ENCODE measurements at places on chromosomes 12 and 14.

DNA sequence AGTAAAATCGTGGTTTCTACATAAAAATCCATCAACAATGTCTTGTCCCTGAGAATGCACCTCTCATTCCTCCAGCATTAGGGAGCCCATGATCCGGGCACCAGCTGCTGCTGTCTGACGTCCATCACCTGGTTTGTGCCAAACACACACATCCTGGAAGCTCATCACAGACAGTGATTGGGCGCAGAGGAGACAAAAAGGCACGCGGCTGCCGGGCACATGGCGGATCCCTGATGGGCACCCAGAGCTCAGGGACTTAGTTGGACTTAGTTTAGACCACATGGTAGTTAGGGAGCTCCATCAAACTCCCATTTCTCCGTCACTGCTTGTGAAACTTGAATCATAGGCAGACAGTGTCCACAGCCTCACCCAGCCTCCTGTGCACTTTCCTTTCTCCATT is 1059.3 kb downstream of the TMEM121 start:
- DNase-seq, result no peak

GRCh38 chr12:65673156-65673690 is 151.1 kb upstream of the HMGA2 start:
- DNase-seq, result no peak

DNA sequence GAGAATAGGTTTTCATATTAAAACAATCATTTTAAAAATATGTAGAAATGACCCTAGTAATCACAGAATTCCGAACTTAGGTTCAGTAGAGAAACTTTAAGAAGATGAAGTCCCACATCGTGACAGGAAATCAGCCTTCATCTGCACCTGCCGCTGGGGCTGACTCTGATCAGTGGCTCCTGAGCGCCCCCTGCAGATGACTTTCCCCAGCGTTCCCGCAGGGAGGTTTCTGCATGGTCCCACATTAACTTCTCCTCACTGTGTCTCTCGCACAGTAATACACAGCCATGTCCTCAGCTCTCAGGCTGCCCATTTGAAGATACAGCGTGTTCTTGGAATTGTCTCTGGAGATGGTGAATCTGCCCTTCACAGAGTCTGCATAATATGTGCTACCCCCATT is 1131.1 kb downstream of the TMEM121 start:
- DNase-seq, result peak; percentile 45

DNA sequence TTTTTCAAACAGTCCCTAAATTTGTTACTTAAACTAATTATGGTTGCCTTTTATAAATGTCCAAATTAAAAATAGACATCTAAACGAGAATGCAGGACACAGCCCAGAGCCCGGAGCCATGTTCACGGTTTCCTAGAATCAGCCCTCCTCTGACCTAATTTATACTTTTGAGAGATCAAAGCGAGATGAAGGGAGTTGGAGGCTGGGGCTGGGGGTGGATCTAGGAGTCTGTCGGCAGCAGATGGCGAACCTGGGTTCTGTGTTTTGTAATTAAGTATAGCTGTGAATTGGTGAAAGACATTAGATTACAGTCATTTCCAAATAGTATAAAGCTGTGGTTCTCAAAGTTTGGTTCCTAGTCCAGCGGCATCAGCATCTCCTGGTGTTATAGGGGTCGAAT is 210.1 kb downstream of the SLC41A2 start:
- DNase-seq, result no peak

GRCh38 chr12:47095446-47096236 is 15.9 kb upstream of the AMIGO2 start:
- no peak for DNase-seq

GRCh38 chr14:69629225-69630127 is 18.1 kb downstream of the SUSD6 start:
- no peak for DNase-seq

DNA sequence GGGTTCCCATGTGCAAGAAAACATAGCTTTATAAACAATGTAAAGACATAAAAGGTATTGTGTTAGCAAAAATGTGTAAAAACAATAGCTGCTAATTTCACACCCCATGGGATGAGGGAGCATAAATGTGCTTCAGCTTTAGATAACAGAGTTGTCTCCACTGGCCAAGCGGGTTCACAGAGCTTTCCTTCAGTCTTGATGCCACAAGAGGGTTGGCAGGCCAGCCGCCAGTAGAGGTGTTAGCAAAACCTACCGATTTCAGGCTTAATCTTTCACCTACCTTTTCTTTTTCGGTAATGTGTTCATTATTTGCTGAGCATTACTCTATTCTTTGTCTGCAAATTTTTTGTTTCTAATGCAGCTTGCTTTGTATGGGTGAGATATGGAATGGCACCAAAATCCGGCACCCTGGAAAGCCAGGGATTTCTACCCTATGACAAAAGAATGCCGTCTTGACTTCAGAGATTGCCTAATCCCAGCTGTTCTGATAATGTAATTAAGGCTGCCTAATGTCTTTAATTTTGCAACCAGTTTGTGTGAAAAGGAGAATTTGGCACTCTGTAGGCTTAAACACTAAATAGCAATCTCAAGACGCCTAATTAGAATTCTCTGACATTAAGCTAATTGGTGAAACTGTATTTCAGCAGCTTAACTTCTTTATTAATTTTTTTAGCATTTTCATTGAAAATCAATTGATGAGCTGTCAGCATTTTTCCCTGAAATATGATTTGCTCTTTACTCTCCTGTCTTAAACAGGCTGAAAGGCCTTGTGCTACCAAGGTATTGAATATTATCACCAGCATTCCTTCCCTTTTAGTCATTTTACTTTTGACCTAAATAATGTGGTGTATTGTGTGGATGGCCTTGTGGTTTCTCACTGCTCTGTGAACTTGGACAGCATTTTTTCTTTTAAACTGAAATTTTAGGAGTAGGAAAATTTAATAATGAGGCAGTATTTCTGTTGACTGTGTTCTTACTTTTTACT is 60.7 kb downstream of the POLR3B start:
- no peak for DNase-seq

DNA sequence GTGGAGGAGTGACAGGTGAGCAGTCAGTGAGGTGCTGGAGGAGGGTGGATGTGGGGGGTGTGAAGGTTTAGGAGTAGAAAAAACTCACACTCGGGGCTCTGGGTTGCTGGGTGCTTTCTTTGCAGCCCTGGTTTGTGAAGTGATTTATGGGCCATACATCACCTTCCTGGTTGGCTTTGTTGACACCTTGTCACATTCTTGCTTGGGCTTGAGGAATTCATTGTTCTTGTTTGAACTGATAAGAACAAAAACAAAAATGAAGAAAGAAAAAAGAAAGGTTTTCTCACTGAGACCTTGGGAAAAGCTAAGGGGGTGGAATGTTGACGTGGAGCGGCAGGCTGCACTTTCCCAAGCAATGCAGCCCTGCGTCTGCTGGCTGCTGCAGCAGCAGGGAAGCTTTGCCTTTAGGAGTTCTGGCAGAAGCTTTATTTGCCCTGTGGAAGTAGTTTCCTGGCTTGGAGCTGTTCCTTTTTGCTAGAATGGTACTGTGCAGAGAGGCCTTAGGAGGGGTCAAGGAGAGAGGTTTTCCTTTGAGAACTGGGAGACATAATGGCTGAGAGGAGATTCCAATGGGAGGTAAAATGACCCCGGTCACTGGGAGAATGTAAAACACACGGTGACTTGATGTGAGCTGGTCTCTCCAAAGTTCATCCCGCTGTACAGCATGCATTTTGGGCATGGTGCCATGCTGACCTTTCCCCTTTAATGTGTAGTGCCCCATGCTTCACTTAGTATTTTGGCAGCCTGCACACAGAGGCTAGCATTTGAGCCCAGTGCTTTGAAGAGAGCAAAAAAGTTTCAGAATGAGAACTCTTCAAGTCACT is 52.8 kb downstream of the HMGA2 start:
- no peak for DNase-seq

DNA sequence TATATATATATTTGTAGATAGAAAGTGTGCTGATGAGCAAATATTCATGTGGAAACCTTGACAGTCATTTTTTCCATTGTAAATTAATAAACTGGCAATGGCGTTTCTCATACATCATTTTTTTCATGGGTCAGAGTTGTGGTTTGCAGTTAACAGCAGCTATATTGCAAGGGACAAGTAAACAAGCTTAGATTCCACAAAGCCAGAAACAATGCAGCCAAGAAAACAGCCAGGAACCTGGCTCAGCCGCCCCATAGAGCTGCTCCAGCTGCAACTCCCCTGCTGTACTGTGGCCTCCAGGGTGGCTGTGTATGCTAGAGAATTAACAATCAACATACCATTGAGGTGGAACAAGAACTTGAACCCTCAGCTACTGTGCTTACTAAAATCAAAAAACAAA is 298.2 kb downstream of the TMEM132D start:
- no peak for DNase-seq

GRCh38 chr12:80490329-80490728 is 46.3 kb downstream of the PTPRQ start:
- DNase-seq, result no peak

DNA sequence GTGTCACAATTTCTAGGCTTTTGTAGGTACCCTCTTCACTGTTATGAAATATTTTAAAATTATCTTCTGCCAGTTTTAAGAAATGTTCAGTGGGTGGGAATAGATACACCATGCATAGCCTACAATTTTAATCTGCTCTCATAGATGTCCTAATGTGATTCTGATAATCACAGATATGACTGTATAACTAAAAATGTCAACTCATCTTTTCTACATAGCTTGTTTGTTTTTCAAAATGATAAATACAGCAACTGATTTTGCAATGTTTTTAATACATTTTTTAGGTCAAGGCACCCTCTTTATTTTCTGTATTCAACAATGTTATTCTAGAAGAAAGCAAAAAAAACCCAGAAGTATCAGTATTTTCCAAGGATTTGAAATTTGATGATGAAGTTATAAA is 61.6 kb downstream of the LRRC9 start:
- no peak for DNase-seq

DNA sequence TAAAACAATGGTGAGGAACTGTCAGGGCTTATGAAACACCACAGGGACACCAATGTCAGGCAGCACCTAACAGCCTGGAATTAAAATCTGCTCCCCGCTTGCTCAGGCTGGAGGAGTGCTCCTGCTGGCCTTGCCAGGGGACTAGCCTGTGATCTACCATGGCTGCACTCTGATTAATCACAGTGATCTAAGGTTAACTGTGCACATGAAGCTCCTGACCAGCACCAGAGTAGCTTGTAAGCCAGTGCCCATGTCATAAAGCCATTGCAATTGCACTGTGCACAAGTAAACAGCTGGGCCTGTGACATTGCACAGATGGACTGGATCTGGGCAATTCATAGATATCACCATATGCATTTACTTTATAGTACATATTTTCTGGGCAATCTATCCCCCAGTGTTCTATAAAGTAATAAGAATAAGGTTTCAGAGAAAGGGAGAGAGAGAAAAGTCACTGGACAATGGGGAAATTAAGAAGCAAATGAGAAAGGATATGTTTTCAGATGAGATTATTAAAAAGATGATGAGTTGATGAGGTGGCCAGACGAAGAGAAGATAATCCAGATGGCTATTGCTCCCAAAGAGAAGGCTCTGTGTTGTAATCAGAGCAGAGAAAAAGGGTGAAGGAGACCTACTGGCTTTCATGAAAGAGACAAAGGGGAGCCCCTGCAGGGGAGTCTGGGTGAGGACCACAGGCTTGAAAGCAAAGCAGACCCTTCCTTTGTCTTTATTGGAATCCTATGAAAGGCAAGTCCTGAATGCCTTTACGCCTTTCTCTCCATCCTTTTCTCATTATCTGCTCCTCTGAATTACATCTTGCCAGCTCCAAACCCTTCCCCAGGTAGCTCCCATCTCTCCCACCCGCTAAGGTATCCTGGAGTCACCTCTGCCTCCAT is 145.8 kb downstream of the SLC38A6 start:
- DNase-seq, result no peak

DNA sequence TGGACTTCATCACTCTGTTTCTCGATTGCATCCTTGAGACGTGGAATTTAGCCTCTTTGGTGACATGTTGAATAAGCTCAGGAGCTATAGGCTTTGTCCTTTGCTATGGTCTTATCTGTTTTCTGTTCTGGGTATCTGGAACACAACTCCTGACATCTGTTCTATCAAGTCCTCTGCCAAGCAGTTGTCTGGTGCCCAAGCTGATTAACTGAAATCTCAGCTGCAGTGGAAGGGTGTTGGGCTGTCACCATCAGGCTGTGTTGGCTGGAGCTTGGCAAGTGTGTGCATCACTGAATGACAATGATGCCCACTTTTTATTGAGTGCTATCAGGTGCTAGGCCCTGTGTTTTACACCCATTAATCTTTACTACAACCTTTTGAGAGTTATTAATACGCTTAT is 77.8 kb downstream of the SMOC1 start:
- no peak for DNase-seq

DNA sequence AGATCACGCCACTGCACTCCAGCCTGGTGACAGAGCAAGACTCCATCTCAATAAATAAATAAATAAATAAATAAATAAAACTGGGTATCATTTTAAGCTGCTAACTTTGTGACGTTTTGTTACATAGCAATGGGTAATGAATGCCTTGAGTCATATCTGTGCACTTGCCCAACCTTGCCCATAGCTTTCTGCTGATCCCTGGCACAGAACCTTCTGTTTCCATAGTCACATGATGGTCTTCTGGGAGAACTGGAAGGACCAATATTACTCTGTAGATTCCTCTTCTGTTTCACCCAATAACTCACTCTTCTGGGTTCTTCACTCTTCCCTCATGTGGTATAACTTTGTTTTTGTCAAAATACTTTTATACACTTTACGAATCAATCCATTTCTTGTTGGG is 140.8 kb downstream of the SCARB1 start:
- no peak for DNase-seq

DNA sequence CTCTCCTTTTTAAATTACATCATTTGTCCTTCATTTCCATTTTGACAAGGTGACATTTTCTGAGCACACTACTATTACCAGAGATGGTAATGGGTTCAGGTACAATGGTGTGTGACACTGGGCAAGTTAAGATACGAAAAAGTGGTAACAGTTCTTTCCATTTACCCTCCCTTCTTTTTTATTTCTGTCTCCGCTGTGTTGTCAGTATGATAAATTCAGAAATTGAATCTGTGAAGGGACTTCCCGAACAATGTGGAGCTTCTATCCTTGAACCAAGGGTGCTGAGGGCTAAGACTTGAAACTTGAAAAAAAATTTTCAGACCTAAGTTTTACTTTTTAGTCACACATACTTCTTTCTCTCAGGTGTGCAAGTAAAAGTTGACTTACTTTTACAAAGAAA is 103.7 kb downstream of the ERC1 start:
- no peak for DNase-seq
